ENCODE measurements at places on chromosomes 7 and 10. TPM values are rescaled to one million over a fixed set of nuclear protein-coding genes. Genes with fewer than 3 reads are reported as not detected.

DNA sequence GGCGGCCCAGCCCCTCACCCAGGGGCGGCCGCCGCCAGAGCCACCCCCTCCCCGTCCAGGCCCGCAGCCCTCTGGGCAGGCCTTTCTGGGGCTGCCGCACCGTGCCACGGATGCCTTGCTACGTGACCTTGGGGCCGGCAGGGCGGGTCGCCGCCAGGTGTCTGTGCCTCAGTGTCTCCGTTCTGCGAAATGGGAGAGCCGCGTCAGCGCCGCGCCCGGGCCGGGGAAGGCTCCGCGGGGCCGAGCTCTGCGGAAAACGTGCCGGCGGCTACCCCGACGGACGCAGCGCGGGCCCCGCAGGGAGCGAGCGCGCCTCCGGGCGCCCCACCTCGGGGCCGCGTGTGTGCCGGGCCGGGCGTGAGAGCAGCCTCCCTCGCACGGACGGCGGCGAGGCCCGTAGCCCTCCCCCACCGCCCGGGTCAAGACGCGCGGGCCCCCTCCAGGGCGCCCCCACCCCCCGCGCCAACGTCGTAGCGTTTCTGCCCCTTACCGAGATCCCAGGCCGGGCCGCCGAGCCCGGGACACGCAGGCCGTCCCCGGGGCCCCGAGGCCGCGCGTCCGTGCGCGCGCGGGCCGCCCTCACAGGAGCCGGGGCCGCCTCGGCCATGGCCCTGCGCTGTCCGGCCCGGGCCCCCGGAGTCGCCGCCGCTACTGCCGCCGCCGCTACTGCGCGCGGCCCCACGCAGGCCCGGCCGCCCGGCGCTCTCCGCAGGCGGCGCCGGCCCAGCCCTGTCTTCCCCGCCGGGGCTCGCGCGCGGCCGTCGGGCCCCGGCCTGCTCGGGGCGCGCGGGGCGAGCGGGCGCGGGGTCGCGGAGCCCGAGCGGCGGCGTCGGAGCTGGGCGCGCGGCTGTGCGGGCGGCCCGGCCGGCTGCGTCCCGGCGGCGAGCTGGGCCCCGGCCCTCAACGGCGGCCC lies 1.1 kb downstream of the ZNF777 start:
- DNase-seq: no peak

DNA sequence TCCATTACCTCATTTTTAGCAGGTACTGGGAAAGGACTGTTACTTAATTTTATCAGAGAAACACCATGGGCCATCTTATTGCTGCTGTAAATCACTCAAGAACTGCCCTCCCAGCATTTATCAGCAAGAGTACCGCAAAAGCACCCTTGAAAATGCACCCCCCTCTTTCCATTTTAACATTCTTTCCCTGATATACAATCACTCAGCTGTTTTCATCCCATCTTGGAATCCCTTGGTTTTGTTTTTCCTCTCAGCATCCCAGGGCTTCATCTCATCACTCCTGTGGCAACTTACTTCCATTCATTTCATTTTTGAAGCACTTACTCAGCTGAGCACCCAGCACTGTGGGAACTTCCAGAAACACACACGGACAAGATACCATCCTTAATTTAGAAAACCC lies 36.5 kb downstream of the RAPGEF5 start:
- no peak for DNase-seq

- DNase-seq: peak; percentile 66
Observed at GRCh38 chr10:130739757-130740145, 571.8 kb downstream of the TCERG1L start.

GRCh38 chr10:130771491-130771946 lies 540.0 kb downstream of the TCERG1L start:
- DNase-seq: no peak

GRCh38 chr7:26036092-26036491 lies 115.9 kb upstream of the NFE2L3 start:
- no peak for DNase-seq

- DNase-seq: no peak
Observed at GRCh38 chr7:155066417-155066950, 3.6 kb upstream of the HTR5A start.

DNA sequence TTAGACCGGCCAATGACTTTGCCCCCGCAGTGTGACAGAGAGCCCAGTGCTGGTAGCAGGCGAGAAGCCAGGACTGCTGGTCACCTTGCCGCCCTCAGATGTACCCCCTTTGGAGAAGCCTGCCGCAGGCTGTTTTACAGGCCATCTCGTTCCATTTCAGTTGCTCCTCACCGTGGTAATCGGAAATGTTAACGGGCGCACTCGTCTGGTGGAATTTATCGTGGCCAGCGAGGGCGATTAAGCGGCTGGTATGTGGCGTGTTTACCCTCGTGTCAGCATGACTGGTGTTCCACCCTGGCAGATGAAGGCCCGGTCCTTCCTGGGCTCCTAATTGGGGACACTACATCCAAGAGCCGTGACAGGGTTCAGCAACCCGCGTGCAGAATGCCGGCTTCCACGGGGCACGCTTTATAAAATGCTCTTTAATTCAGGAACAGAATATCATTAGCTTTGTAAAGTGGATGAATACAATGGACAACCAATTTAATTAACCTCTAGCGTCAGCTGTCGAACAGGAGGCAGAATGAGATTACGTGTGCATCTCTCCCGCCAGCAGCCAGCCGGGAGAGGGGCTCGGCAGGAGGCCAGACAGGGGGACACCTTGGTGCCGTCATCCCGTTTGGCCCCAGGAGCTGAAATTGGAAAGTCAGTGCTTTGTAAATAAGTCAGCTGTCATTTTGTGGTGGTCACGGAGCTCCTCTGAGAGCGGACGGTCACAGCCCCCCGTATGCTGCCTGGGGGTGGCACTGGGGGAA lies 108.3 kb downstream of the NKX6-2 start:
- peak; percentile 70 for DNase-seq

GRCh38 chr7:44477063-44477830 lies 13.2 kb downstream of the NUDCD3 start:
- peak; percentile 26 for DNase-seq

GRCh38 chr10:14243221-14243620 lies 87.5 kb downstream of the FRMD4A start:
- DNase-seq: no peak

GRCh38 chr10:85597006-85597405 lies 769.6 kb downstream of the GRID1 start:
- no peak for DNase-seq

GRCh38 chr10:110972231-110973134 lies 53.1 kb downstream of the SHOC2 start:
- no peak for DNase-seq

- no peak for DNase-seq
Observed at GRCh38 chr10:113550365-113550764, 2.5 kb upstream of the HABP2 start.

DNA sequence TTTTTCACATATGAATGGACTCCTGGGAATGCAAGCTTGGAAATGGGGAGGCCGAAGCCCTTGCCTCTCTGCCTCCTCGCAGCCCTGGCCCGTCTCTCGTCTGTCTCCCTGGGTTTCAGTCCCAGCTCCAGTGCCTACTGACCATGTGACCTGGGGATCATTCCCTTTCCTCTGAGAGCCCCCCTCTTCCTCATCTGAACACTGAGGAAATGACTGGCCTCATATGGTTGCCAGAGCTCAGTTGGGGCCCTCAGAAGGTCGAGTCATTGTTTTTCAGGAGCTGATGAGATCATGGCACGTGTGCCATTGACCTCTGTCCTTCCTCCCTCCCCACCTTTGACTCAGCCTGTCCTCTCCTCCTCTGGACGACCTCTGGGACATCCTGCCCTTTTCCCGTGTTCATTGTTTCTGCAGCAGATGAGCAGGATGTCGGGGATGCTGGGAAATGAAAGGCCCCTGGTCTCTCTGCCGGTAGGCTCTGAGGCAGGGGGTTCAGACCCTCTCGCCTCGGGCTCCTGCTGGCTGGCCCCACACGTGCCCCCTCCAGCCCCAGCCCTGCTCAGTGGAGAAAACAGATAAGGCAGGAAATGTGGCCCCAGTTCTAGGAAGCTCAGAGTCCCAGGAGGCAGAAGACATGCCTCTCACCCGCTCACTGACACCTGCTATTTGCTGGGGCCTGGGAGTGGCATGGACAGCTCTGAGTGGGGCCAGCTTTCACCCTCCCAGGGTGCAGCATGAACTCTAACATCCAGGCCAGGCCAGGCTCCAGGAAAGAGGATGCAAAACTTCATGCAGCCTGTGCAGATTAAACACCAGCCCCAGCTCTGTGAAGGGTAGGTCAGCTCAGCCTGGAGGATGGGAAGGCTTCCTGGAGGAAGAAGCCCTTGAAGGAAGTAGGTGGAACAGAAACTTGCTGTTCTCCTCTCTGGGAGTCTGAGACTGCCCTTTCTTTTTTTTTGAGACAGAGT lies 8.3 kb upstream of the PPP1R35 start:
- no peak for DNase-seq

DNA sequence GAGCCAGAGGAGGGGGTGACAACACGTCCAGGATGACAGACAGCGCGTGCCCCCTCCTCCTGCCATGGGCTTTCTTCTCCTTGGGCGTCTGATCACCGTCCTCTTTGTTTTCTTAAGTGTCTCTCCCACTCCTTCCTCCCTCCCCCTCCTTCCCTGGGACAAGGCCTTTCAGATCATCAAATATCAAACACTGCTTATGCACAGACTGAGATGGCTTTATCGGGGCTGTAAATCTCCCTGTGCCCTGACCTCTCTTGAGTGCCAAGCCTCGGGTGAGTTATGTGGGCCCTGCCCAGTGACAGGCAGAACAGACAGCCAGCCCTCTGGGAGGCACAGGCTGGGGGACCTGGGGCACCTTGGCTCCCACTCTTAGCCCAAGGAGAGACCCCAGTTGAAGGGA lies 116.4 kb downstream of the C10orf105 start:
- no peak for DNase-seq

DNA sequence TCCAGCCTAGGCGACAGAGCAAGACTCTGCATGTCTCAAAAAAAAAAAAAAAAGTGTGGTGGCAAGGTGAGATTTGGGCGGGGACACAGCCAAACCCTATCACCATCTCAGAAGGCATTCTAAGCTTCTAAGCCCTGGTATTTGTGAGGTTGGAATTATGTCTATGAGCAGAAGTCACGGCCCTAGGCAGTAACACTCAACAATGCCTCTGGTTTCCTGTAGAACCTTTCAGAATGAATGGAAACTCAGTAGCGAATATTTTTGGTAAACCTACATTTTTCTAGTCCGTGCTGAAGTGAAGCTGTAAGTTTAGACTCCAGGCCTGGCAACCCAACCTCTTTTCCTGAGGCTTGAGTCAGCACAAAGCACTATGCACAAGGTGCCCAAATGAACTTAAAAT lies 88.3 kb downstream of the FAM107B start:
- DNase-seq: no peak

The ABCB4 gene
- total RNA-seq: 0.08 TPM

The AIFM2 gene
- 7.4 TPM for total RNA-seq

The ADIRF gene
- 125 TPM for total RNA-seq

The YWHAG gene
- 55.4 TPM for total RNA-seq

The CRYGN gene
- not detected for total RNA-seq

The IGFBP1 gene
- total RNA-seq: not detected

The RBM20 gene
- total RNA-seq: 6.2 TPM

The TMEM213 gene
- total RNA-seq: 2.5 TPM
